Stimulated activated CD8-positive, alpha-beta memory T cell treated with anti-CD3 and anti-CD28 coated beads, Interleukin-15, amount 100 ng/mL, for 4 hours (primary cell): ENCODE measurements at places on chromosomes 12 and 14.

DNA sequence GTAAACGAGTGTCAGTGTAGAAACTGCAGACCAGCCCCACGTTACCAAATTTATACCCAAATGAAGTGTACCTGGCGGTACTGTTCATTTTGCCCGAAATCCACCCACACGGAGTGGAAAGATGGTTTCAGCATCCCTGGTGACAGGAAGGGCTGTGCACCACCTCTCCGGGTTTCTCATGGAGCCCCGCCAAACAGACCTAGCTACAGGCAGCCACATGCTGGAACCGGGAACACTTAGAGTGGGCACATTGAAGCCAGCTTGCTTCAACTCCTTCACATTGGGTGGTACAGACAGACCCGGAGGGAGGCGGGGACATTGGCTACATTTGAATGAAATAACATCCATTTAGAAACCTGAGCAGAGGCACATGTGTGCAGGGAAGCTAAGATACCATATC lies 84.4 kb downstream of the PPP2R5C start:
- DNase-seq, result no peak

GRCh38 chr12:120628919-120629318 lies 11.5 kb upstream of the CABP1 start:
- DNase-seq, result no peak

DNA sequence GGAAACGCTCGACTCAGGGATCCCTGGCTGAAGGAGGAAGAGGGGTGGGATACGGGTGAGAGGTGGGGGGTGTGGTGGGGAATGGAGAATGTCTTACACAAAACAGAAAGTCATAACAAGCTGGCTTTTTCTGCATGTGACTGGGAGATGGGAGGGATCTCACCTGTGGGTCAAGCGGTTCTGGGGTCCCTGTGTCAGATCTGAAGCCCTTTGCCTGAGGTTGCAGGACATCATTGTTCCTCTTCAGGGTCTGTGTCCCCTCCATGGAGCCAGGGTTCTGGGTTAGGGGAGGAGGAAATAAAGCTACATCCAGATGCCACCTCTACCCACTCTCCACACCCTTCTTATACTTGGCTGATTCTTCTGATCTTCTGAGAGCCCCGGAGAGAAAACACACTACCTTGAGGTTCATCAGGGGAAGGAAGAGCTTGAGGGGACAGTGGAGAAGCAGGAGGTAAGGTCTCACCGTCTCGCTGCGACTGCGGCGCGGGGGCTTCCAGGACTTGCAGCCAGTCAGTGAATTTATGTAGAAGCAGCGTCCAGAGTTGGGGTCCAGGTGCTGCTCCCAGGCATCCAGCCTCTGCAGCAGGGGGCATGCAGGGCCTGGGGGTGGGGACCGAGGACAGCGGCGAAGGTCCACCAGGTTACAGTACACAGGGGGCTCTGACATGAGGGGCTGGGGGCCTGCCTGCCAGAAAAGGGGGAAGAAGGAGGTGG lies 2.5 kb downstream of the ARHGAP9 start:
- no peak for DNase-seq

- no peak for DNase-seq
Observed at GRCh38 chr12:132275110-132275531, 54.3 kb downstream of the GALNT9 start.

GRCh38 chr14:94464290-94464689 lies 11.7 kb upstream of the SERPINA11 start:
- DNase-seq, result no peak

DNA sequence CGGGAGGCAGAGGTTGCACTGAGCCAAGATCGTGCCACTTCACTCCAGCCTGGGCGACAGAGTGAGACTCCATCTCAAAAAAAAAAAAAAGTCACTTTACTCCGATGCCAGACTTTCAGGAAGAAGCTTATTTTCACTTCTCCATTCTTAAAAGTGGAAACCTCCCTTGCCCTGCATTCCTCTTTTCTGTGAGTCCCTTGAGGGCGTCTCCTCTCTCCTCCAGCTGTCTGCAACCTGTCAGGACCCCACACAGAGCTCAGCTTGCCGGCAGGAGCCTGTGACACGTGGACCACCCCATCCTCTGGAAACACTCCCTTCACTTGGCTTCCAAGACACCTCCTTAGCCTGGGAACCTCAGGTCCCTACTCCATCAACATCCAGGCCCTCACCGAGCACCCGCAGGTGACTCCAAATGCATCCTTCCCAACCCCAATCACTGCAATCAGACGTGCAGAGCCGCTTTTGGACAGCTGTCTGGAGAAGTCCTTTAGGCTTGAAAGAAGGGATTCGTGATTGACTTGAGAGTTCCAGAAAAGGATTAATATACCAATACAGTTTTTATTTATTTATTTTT lies 34.3 kb downstream of the SLC15A4 start:
- DNase-seq, result no peak

- peak; percentile 39 for DNase-seq
Observed at GRCh38 chr14:106436310-106436905, 910.0 kb downstream of the TMEM121 start.

DNA sequence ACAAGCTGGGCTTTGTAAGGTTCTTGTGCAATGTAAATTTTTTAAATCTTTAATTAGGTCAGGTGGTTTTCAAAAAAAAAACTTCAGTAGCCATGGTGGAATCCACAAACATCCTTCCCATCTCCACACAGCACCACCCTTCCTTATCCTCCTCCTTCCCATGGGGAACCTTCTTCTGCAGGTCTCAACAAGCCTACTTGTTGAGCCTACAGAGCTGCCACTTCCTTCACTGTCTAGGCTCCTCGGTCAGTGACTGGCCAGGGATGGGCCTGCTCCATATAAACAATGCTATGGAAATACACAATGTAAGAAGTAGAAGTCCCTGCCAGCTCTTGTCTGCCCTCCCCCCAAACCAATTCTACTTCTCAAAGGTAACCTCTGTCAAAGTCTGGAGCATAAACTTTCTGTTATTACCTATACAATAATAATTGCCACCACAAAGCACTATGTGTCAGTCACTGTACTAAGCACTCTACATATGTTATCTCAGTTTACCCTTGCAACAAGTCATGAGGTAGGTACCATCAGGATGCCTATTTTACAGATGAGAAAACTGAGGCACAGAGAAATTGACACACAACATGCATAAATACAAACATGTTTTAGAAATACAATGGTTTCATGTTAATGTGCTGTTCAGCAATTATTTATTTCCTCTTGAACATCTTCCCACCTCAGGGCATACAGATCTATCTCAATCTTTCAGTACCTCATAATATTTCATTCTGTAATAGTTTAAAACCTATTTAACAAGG lies 17.4 kb downstream of the LIMA1 start:
- DNase-seq, result no peak

- DNase-seq, result no peak
Observed at GRCh38 chr14:60356386-60356785, 107.4 kb downstream of the PPM1A start.
